SK-MEL-5 (cell line): ENCODE measurements at places on chromosomes 1 and 21. TPM values are rescaled to one million over a fixed set of nuclear protein-coding genes. Genes with fewer than 3 reads are reported as not detected.

GRCh38 chr1:3539707-3540425 lies 71.4 kb downstream of the MEGF6 start:
- no peak for DNase-seq

GRCh38 chr1:163864207-163864606 lies 542.5 kb downstream of the NUF2 start:
- DNase-seq, result no peak

GRCh38 chr1:69269491-69269890 lies 298.2 kb upstream of the LRRC7 start:
- DNase-seq, result no peak

The RNF2 gene
- total RNA-seq, result 26.2 and 37.2 TPM in 2 replicates
